ENCODE measurements at places on chromosomes 2 and 18. TPM values are rescaled to one million over a fixed set of nuclear protein-coding genes. Genes with fewer than 3 reads are reported as not detected.
A peak's percentile ranks its signal among the peaks of the same experiment; 100 is the strongest.

Gene CPO
- 2.4 TPM for total RNA-seq

Gene CCDC138
- 13.6 TPM for total RNA-seq

Gene NDC80
- total RNA-seq, result 59.3 TPM

DNA sequence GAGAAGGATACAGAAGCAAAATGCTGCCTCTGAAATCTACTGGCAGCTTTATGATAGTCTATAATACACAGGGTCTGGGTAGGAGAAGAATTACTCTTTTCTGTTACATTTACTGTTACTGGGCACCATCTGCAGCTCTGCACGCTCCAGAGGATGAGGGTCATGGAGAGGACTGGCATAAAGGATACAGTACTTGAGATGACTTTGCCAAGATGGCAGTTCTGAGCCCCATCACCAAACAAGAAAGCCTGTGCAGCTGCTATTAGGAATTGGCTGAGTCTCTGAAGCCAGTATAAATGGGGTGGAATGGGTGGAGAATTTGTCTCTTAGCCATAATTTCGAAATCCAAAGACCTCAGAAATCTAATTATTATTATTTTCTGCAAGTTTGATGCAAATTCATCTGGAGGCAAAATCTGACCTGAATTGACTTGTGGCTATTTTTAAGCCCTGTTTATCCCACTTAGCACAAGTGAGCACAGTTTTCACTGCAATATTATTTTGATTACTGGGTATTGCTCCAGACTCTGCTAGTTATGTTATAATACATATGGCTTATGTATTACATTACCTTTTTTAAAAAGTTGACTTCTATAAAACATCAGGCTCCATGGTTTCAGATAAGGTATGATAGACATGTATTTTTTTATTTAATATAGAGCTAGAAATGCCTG lies 579.5 kb downstream of the MBD2 start:
- no peak for DNase-seq

- no peak for DNase-seq
Observed at GRCh38 chr2:104939570-104940217, 85.8 kb downstream of the POU3F3 start.

DNA sequence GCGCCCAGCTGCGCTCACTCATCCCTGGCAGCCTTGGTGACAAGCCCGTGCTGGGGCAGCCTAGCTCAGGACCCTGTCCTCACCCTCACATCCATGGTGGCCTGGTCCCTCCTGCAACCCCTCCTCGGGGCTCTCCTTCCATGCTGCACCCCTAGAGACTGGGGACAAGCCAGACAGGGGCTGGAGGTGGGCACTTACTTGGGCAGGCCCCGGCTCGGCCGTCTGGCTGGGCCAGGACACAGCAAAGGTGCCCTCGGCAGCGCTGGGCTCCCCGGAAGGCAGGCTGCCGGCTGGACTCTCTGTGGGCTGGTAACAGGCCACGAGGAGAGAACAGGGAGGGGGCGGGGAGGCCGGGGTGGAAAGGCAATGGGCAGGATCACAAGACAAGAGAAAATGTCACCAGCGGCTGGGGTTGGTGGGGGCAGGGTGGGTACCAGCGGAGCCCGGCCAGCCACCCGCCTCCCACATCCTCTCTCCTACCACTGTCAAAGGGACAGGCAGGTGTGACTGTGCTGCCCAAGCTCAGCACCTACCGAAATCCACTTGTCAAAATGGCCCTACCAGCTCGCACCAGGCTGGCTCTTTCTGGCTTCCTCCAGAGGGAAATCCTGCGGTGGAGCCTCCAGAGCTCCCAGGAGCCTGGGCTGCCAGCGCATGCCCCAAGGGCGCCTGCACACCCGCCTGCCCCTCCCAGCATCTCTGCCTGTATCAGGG lies 54.7 kb downstream of the BIN1 start:
- DNase-seq, result peak; percentile 55

DNA sequence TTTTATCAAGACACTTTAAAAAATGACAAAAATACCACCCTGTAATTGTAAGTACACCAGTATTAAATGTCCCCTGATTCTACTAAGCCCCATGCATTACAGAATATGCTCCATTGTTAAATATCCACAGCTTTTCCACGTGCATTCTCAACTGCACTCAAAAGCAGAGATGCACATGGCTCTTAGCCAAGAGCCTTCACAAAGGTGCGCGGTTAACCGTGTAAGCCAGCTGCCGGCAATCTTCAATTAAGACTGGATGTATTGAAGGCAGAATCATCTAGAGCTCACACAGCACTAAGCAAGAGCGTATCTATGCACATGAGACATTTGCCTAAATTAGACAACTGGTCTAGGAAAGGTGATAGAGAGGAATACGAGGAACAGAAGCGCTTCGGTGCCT lies 278.3 kb downstream of the NAPG start:
- no peak for DNase-seq

- no peak for DNase-seq
Observed at GRCh38 chr18:10928772-10929373, 220.5 kb downstream of the PIEZO2 start.

DNA sequence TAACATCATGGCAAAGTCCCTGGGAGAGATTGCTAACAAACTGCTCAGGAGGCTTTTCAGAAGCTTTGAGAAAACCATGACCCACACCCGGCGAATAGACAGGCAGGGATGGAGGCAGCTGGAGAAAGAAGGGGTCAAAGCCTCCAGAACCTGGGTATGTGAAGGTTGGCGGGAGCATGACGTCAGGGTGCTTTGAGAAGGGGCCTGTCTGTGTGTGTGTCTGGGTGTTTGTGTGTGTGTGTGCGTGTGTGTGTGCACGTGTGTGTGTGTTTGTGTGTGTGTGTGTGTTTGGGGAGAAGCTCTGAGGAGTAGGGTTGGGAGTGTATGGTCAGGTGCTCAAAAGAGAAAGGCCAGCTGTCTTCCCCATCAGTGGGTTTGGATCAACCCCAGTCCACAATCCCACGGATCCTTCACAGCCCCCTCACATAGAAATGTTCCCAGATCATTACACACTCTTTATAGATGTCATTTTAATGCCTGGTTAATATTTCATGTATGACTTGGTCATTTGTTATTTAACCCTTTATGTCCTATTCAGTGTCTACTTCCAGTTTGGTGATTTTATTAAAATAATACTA lies 254.1 kb upstream of the SMIM21 start:
- no peak for DNase-seq
